GM12878 (cell line): ENCODE measurements at places on chromosomes 7 and 10. TPM values are rescaled to one million over a fixed set of nuclear protein-coding genes. Genes with fewer than 3 reads are reported as not detected.

- no peaks in the 10 kb centered on the region for H3K4me1 ChIP-seq
- H3K36me3 ChIP-seq: no peaks in the 10 kb centered on the region
- H3K27ac ChIP-seq: no peak overlapping the region
- H3K27me3 ChIP-seq: no peaks in the 10 kb centered on the region
- DNase-seq: no peak
- H3K4me3 ChIP-seq: no peak overlapping the region
Observed at GRCh38 chr7:95169678-95170077, 154.7 kb downstream of the PON1 start.

GRCh38 chr7:100539436-100540006 is 518 bp downstream of the AGFG2 start:
- H3K4me1 ChIP-seq: peaks cover 26% of the 10 kb centered on the region
- no peaks in the 10 kb centered on the region for H3K36me3 ChIP-seq
- H3K27me3 ChIP-seq: no peaks in the 10 kb centered on the region
- peak overlapping the region; percentile 67 for H3K27ac ChIP-seq

DNA sequence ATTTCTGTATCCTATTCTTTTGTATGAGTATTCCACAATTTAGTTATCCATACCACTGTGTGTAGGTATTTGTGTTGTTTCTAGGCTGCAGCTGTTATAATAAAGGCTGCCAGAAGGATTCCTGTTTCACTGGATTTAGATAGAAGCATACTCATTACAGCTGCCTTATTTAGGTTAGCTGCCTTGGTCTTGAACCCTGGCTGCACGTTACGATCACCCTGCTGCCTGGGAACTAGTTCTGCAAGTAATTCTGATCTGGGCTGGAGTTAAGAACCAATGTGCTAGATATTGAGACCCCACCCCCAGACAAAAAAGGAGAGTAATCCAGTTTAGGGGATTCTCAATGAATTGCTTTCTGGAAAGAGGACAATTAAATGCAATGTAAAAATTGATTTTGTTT is 43.1 kb downstream of the CCDC71L start:
- no peaks in the 10 kb centered on the region for H3K36me3 ChIP-seq
- no peak overlapping the region for H3K4me3 ChIP-seq
- no peaks in the 10 kb centered on the region for H3K27me3 ChIP-seq

- no peaks in the 10 kb centered on the region for H3K27me3 ChIP-seq
- no peak for DNase-seq
- H3K4me3 ChIP-seq: peak overlapping the region; percentile 100
- H3K27ac ChIP-seq: peak overlapping the region; percentile 93
- H3K4me1 ChIP-seq: peaks cover 25% of the 10 kb centered on the region
- H3K36me3 ChIP-seq: peaks cover 30% of the 10 kb centered on the region
Observed at GRCh38 chr10:102396317-102396650, 779 bp downstream of the NFKB2 start.

GRCh38 chr10:54985732-54986131 is 184.7 kb upstream of the PCDH15 start:
- no peak overlapping the region for H3K27ac ChIP-seq
- no peaks in the 10 kb centered on the region for H3K27me3 ChIP-seq

GRCh38 chr10:124943301-124944092 is 1.6 kb downstream of the ZRANB1 start:
- H3K36me3 ChIP-seq: no peaks in the 10 kb centered on the region
- no peaks in the 10 kb centered on the region for H3K27me3 ChIP-seq
- H3K27ac ChIP-seq: no peak overlapping the region
- DNase-seq: no peak
- H3K4me3 ChIP-seq: no peak overlapping the region
- H3K4me1 ChIP-seq: peaks cover 5% of the 10 kb centered on the region; the same call in 1 of the 2 replicates

- H3K4me3 ChIP-seq: no peak overlapping the region
- DNase-seq: no peak
- H3K36me3 ChIP-seq: no peaks in the 10 kb centered on the region
- no peaks in the 10 kb centered on the region for H3K27me3 ChIP-seq
- no peaks in the 10 kb centered on the region for H3K4me1 ChIP-seq
Observed at GRCh38 chr10:5470062-5470751, 29.2 kb downstream of the CALML5 start.

DNA sequence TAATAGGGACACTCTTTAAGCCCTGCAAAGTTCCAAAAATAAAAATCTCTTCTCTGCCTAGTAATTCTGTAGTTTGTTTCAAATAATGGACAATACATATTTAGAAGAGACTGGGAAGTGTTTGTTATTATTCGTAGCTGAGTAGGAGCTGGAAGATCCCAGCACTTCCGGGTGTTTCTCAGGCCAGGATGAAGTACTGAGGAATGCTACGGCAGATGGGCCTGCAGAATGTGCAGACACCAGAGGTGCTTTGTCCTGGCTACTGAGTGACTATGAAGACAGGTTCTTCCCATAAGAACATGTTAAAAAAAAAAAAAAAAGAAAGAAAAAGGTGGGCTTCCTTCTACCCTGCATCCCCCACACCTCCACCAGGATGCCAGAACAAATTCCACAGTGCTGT is 36.1 kb downstream of the ETV1 start:
- H3K36me3 ChIP-seq: no peaks in the 10 kb centered on the region
- H3K27ac ChIP-seq: no peak overlapping the region
- DNase-seq: no peak
- no peaks in the 10 kb centered on the region for H3K4me1 ChIP-seq
- H3K4me3 ChIP-seq: no peak overlapping the region

DNA sequence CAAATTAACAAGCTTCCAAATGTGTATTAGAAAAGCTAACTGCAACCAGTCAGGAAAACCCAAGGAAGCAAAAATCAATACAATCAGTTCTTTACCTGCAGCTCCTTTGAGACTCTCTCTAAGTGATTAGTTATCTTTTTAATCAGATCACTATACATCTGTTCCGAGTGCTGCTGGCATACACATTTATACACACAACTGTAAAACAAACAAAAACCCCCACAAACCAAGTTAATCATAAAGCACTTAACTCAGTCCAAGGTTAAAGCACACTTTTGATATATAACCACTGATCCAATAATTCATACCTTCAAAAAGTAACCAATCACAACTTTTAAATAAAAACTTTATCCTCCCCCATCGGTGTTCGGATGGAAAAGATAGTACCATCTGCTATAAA is 25.6 kb downstream of the CACUL1 start:
- no peak overlapping the region; the same call in 1 of the 2 replicates for H3K27ac ChIP-seq
- peaks cover 23% of the 10 kb centered on the region for H3K4me1 ChIP-seq
- no peaks in the 10 kb centered on the region for H3K27me3 ChIP-seq
- H3K4me3 ChIP-seq: no peak overlapping the region

DNA sequence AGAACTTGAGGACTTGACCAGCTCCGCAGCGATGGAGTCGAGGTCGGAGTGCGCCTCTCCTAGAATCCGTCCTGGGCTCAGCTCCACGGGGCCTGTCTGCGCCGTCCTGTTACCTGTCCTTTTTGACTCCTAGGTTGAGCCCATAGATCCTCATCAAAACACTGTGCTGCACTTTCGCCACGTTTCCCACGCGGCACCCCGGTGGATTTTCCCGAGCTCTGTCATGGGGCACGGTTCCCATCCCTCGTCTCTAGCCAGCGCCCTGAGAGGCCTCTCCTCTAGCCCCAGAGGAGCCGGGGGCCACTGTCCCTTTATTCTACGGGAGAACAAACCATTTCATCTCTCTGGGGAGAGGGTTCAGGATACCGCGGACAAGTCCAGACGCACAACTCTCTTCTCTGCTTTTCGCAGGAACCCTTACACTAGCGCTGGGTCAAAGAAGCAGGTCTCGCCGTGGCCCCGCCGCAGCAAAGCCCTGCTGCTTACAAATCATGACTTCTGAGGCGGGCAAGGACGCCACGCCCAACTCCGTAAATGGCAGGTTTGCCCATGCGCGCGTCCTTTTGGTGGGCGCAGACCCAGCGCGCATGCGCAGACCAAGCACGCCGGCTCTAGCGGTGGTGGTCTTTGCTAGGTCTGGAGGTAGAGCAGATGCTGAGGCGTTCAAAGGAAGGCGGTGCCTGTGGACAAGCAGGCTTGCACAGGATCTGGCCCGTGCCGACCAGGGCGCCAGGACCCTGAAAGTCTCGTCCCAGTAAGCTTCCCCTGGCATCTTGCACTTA is 10.3 kb upstream of the ANKRD7 start:
- peak overlapping the region; percentile 52 for H3K4me3 ChIP-seq
- DNase-seq: peak; percentile 33
- H3K4me1 ChIP-seq: no peaks in the 10 kb centered on the region; the same call in 1 of the 2 replicates
- H3K27ac ChIP-seq: no peak overlapping the region
- H3K27me3 ChIP-seq: no peaks in the 10 kb centered on the region

- no peaks in the 10 kb centered on the region for H3K27me3 ChIP-seq
- H3K4me1 ChIP-seq: no peaks in the 10 kb centered on the region
- no peak overlapping the region for H3K27ac ChIP-seq
Observed at GRCh38 chr7:25259487-25260243, 31.4 kb upstream of the NPVF start.

LLCFC1 gene
- total RNA-seq: not detected in 2 replicates

IGFBP3 gene
- total RNA-seq: 25.1 and 28.0 TPM in 2 replicates

RET gene
- not detected in 2 replicates for total RNA-seq

AEBP1 gene
- 0.16 and 0.23 TPM in 2 replicates for total RNA-seq

ALOX5 gene
- total RNA-seq: 62.4 and 69.0 TPM in 2 replicates

MINDY4 gene
- 0.38 and 0.51 TPM in 2 replicates for total RNA-seq

TMEM213 gene
- total RNA-seq: not detected in 2 replicates
